ENCODE measurements at places on chromosomes 16 and 17. TPM values are rescaled to one million over a fixed set of nuclear protein-coding genes. Genes with fewer than 3 reads are reported as not detected.

The KRTAP4-9 gene
- not detected for total RNA-seq

The RNF222 gene
- total RNA-seq, result not detected

The AANAT gene
- not detected for total RNA-seq

The KAT8 gene
- 27.0 TPM for total RNA-seq

The NECAB2 gene
- not detected for total RNA-seq

The P2RX5 gene
- 1.6 TPM for total RNA-seq

The TEX19 gene
- not detected for total RNA-seq

The ELMO3 gene
- total RNA-seq, result 0.11 TPM

The TEX14 gene
- not detected for total RNA-seq

The KRT12 gene
- total RNA-seq, result not detected

The CDR2L gene
- 15.2 TPM for total RNA-seq

The TP53TG3D gene
- 0.13 TPM for total RNA-seq

The TMEM11 gene
- 17.0 TPM for total RNA-seq

The OR4D1 gene
- not detected for total RNA-seq

The POLR2C gene
- total RNA-seq, result 101 TPM

The EVI2B gene
- 1.4 TPM for total RNA-seq
